Activated CD8-positive, alpha-beta T cell treated with anti-CD3 and anti-CD28 coated beads for 36 hours (primary cell): ENCODE measurements at places on chromosomes 11 and 22.

- DNase-seq: no peak
Measured at GRCh38 chr11:113574586-113574985, 99.4 kb upstream of the DRD2 start.

DNA sequence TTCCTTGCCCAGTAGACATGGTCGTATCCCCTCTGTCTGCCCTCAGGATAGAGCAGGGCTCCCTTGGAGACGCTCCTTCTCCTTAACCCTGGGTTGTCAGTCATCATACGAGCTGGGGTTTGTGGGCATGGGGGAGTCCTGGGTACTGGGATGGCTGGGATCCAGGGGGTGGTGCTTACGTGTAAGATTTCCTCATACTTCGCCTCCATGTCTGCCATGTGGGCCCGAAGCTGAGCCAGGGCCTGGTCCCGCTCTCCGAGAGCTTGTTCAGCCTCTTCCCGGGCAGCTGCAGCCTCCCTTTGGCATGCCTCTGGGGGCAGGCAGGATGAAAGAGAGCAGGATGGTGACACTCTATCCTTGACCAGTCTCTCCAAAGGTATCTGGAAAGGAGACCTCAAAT, 5.3 kb downstream of the NHERF4 start:
- no peak for DNase-seq

DNA sequence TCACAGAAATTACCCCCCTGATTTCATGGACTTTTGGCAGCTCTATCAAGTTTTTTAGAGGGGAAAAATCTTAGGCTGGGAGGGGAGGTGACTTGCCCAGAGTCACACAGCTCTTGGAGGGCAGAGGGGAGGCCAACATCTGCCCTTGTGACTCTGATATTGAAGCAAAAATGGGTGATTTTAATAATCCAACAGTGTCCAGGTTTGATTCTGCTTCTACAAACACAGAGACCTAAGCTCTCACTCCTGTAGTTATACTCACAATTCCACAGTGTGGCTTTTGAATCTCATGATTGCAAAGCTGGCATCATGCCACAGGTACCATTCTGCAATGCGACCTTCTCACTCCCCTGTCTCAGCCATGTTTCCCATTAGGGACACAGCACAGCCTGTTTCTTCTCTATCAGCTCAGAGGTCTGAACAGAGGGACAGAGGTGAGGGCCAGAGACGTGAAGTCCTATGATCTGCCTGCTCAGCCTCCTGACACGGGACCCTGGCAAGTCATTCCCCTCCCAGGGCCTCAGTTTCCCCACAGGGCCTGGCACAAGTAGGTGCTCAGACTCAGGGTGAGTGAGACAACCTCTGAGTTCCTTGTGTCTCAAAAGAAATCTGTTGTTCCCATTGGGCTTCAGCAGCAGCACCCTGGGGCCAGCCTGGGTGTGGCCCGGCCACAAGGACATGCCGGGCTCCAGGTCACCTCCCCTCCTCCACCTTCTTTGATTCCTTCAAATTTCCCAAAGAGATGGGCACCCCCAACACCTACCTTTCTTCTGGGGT, 766 bp downstream of the APOL2 start:
- peak; percentile 28 for DNase-seq

DNA sequence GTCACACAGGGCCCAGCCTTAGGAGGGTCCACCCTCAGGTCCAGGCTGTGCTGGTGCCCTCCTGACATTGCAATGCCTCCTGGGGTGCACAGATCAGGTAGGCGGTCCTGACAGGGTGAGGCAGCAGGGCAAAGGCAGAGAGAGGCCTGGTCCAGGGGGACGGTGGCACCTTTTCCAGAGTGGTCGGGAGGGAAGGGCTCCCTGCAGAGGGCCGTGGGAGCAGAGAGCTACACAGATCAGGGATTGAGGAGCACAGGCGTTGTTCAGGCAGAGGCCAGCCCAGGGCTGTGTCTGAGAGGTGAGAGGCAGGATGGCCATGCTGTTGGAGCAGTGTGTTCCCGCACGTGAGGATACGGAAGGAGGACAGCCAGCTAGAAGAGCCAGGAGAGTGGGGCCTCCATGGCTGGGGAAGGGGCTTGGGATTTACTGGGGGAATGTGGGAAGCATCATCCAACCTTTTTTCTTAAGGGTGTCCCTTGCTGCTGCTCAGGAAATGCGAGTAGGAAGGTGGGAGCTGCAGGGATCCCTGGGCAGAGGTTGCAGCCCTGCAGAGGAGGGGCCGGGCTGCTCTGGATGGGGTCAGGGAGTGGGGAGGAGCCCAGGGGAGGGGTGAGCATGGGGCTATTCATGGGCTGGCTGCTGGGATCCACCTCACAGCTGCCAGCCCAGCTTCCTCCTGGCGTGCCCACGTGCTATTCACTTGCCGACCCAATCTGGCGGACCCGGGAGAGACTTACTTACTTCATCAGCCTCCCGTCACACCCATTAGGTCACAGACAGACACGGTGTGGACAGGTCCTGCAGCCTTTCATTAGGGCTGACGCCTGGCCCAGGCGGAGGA, 1516.4 kb downstream of the TBC1D22A start:
- no peak for DNase-seq

DNA sequence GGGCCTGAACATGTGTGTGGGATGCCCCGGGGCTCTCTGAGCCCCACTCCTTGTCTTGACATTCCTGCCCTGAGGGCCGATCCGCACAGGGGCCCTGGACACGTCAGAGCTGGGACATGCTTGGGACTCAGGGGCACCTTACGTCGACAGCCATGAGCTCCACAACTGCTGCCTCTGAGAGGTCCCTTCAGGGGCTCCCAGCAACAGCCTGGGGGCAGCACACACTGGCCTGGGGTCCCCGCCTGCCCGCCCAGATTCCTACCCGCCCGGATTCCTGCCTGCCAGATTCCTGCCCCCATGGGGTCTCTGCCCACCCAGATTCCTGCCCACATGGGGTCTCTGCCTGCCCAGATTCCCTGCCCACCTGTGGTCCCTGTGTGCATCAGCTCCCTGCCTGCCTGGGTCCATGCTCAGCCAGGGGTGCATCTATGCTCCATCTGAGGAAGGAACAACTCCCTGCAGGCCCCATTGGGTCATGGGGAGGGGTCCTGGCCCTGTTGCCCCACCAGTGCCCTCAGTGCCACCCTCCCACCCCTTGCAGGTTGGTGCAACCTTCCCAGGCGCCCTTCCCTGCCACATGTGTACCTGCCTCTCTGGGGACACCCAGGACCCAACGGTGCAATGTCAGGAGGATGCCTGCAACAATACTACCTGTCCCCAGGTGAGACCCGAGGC, 35.7 kb downstream of the MUC5B start:
- no peak for DNase-seq

GRCh38 chr11:130411223-130411622, 17.2 kb downstream of the ADAMTS8 start:
- no peak for DNase-seq
